ENCODE measurements at places on chromosomes 12 and 14.

DNA sequence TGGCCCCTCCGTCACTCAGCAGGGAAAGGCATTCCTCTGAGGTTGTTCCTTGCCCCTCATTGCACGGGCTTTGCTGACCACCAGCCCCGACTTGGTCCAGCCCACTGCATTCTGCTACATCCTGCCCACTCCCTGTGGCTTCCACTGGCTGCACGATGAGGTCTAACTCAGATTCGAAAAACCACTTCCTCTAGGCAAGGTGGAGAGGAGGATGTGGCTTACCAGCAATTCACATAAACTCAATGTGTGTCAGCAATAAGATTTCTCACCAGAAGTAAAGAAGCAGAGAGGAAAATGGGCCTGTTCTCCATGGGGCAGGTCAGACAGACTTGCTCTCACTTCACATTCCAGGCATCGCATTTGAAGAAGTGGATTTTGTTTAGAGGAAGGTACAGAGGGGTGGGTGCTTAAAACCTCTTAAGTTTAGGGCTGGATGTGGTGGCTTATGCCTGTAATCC lies 14.7 kb downstream of the GPR68 start:
- DNase-seq = peak; percentile 83

DNA sequence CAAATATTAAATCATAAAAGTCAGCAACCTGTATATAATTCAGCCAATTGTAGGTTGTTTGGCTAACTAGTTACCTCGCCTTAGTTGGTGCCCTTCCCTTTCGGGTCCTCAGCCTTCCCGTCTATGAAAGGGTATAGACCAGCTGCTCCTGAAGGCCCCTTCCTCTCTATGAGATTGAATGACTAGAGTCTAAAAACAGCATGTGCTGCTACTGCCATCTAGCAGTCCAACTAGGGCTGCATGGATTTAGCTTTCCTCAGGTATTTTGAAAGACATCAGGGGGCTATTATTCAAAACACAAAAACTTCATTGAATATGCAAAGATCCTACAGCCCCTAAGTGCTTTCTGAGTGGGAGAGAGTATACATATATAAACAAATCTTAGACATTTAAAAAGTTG lies 37.0 kb upstream of the TMEM263 start:
- no peak for DNase-seq

GRCh38 chr12:126369487-126370463 lies 1304.5 kb downstream of the AACS start:
- DNase-seq = no peak

GRCh38 chr12:93785249-93786010 lies 108.3 kb downstream of the CRADD start:
- DNase-seq = peak; percentile 64

GRCh38 chr14:94316692-94317091 lies 6.4 kb downstream of the SERPINA6 start:
- no peak for DNase-seq

GRCh38 chr14:87628129-87628528 lies 364.9 kb downstream of the GALC start:
- DNase-seq = no peak

DNA sequence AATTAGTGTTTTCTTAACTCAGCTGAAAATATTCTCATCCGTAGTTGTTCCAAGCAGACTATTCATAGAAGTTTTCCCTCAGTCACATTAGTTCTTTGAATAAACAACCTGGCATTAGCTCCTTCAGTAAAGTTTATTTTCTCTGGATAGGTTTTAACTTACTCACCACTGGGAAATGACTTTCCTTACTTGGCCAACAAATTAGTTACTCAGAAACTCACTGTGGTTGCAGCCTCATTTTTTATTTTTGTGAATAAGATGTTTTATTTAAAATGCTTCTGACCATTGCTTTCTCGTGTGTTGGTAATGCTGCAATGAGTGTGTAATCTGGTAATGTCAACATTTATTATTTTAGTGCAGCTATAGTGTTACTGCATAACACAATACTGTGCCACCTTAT lies 74.9 kb downstream of the NOVA1 start:
- DNase-seq = no peak

DNA sequence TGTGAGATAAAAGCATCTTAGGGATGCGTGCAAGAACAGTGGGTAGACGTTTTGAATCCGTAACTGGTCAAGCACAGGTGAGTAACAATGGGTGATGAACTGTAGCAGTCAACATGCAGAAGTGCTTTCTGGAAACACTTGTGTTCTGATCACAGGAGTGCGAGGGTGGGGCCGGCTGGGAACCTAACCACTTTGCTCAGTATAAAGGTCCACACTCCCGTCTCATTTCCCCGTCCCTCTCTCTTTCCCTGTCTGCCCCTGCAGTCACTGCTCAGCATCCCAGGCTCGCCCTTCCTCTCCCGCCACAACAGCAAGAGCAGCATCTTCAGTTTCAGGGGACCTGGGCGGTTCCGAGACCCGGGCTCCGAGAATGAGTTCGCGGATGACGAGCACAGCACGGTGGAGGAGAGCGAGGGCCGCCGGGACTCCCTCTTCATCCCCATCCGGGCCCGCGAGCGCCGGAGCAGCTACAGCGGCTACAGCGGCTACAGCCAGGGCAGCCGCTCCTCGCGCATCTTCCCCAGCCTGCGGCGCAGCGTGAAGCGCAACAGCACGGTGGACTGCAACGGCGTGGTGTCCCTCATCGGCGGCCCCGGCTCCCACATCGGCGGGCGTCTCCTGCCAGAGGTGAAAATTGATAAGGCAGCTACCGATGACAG lies 127.1 kb downstream of the FIGNL2 start:
- DNase-seq = no peak

DNA sequence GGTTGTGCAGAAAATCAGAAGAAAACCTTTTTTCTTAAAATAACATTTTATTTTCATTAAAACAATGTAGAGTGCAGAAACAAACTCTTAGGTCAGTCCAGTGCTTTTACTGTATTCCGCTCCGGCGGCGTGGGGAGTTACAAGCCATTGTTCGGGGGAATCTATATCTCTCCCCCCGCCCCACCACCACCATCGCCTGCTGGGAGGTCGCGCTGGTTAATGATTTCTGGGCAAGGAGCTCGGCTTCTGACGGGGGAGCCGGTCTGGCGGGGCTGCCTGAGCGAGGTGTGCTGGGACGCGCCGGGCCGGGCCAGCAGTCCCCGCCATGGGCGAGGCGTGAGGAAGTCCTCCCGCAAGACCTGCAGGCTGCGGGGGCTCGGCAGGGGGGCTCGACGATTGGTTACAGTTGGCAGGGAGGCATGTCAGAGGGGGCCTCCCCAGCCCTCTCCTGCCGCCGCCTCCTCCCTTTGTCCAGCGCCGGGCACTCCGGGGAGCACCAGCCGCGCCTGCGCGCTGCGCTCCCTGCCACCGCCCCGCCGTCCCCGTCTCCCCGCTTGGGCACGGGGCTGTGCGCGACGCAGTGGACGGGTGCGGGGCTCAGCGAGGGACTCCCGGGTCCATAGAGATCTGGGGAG lies 1.0 kb upstream of the DUSP6 start:
- DNase-seq = no peak

DNA sequence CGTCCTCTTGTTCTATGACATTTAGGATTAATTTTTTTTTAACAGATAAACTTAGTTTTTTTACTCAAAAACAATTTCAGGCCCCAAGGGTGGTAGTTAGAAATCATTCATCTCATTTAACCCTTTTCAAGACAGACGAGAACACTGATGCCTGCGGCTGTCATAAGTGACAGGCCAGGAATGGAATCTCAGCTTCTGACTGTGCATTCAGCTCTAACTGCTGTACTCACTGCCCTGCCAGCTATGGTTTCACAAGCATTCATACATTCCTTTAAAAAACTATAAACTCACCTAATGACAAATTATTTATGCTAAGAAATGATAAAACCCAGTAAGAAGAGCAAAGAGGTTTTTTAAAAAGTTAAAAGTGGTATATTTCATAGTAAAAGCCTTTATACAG lies 8.8 kb downstream of the DENND5B start:
- no peak for DNase-seq

DNA sequence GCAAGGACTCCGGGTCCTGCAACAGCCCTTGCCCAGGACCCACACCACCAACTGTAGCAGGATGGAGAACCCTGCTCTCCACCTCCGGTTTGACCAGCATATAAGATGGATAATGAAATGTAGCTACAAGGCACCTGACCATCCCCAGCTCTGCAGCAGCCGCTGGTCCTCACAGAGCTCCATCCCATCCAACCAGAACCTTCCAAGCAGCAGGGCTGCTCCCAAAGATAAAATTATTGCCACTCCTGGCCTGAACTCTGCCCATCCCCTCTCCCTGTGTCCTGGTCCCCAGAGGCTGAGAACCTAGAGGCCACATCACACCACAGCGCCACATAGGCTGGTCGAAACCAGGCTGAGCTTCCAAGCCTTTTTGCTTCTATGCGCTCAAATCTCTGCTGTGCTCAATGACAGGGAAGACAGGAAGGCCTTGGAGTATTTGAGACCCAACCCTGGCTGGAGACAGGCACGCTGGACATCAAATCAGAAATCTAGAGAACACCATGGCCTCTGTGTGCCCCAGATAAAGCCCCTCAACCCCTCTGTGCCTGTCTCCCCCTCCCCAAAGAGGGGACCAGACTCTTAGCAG lies 4.2 kb downstream of the CDK2AP1 start:
- no peak for DNase-seq
